ENCODE measurements at places on chromosomes 4 and X.

- DNase-seq, result no peak
Observed at GRCh38 chr4:1975880-1976279, 32.9 kb downstream of the NELFA start.

DNA sequence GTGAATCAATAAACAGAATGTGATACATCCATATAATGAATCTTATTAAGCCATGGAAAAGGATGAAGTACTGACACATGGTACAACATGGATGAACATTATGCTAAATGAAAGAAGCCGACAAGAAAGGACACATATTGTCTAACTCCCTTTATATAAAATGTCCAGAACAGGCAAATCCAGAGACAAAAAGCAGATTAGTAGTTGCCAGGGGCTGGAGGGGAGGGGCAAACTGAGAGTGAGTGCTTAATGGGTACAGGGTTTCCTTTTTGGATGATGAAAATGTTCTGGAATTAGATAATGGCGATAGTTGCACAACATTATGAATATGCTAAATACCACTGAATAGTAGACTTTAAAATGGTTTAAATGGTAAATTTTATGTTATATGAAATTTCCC, 17.4 kb downstream of the ADGRG4 start:
- no peak for DNase-seq

GRCh38 chrX:97065973-97066372, 182.3 kb downstream of the RPA4 start:
- DNase-seq, result no peak

DNA sequence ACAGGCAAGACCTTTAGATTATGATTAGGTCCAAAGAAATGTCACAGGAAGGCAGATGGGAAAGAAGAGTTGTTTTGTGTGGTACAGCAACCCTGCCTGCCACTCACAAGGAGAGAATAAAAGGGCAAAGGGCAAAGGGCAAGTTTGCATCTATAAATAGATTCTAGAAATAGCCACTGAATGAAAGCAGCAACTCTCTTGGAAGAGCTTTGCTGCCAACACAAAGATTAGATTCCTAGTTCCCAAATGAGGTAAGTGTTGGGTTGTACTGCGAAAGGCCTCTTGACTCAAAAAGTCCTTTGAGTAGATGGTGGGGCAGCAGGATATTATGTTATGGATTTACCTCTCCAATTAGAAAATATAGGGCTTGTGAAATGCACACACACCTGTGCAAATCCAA, 61.2 kb downstream of the MOSPD2 start:
- no peak for DNase-seq

GRCh38 chr4:106314960-106315359, 1.0 kb downstream of the TBCK start:
- no peak for DNase-seq

- no peak for DNase-seq
Observed at GRCh38 chr4:7427831-7428260, 6.9 kb downstream of the PSAPL1 start.

- DNase-seq, result no peak
Observed at GRCh38 chr4:186714006-186714675, 9.5 kb downstream of the FAT1 start.

- DNase-seq, result no peak
Observed at GRCh38 chrX:55451626-55451989, 319 bp upstream of the MAGEH1 start.

DNA sequence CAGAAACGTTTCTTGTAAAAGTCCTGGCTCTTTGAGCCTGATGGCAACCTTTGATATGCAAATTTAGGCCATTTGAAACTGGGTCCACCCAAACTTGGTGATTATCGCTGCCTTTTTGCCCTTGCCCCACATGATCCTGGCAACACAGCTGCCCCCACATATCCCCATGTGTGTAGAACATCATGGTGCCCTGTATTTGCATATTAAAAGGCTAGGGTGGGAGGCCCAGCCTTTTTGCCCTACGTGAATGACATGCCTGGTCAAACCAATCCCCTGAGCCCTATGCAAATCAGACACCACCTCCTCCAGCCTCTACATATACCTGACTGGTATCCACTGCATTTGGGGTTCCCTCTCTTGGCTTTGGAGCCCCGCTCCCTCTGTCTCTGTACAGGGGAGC, 202.4 kb downstream of the MAB21L2 start:
- DNase-seq, result no peak

- no peak for DNase-seq
Observed at GRCh38 chrX:15382813-15383212, 1.4 kb downstream of the VEGFD start.

DNA sequence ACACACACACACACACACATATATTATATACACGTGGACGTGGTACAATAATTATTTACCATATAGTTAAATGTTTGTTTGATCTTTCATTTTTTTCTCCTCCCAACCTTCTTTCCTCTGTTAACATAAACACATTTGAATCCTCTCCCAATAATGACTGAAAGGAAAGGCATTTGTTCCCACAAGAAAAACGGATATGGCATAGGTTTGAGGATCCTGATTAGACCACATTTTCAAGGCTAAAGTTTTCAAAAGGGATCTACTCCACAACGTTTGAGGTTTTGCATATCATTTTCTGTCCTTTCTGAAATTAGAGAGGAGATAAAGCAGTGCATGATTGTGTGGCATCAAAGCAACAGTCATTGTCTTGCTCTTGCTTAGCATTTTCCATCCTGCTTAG, 1883.4 kb downstream of the STIM2 start:
- no peak for DNase-seq
